ENCODE measurements at places on chromosomes 3 and 15.

GRCh38 chr15:63133786-63134185, 12.1 kb downstream of the LACTB start:
- DNase-seq: no peak

GRCh38 chr3:152315623-152316022, 46.9 kb downstream of the MBNL1 start:
- DNase-seq: no peak

GRCh38 chr3:107953722-107954121, 137.1 kb downstream of the CD47 start:
- DNase-seq: no peak

DNA sequence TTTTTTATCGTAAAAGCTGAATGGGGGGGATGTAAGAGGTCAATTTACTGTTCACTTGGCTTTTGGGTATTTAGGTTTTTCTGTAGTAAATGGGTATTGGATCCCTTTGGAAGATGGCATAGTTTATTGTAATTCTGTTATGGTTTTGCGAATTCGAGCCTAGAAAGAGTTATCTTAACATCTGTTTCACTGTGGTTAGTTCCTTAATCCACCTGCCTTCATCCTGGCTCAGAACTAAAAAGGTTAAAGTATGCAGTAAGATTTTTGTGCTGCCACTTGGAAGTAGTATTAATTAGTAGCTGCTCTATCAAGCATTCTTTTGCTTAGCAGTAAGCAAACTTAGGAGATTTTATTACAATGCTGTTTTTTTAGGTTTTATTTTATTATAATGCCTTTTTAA, 62.4 kb downstream of the ARIH1 start:
- DNase-seq: no peak

DNA sequence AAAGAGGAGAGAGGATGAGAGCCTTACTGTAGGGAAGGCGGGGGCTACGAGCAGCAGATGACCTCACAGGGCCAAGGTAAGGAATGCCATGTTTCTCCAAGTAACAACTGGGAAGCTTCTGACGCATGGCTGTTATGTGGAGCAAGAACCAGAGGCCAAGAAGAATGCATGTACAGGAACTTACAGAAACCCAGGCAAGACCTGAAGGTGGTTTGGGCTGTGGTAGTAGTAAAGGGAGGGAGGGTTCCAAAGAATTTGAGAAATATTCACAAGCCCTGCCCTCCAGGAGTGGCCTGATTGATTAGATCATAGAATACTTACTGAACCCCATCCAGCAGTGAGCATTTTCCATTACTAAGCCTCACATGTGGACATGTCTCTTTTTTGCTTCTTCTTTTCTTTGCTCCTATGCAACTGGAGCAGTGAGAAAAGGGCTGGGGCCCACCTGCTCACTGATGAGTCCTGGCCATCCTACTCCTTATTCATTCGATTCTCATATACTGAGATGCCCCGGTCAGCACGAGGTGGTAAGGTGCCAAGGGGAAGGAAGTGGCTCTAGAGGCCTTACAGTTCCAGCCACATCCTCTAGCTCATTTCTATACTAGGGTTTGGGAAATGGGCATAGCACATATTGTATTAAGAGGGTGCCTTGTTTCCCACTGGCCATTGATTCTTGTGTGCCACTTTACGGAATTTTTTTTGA, 8.3 kb upstream of the SLC12A8 start:
- DNase-seq: no peak
